ENCODE measurements at places on chromosomes 5 and 9. TPM values are rescaled to one million over a fixed set of nuclear protein-coding genes. Genes with fewer than 3 reads are reported as not detected.

Gene MEIKIN
- not detected for total RNA-seq

DNA sequence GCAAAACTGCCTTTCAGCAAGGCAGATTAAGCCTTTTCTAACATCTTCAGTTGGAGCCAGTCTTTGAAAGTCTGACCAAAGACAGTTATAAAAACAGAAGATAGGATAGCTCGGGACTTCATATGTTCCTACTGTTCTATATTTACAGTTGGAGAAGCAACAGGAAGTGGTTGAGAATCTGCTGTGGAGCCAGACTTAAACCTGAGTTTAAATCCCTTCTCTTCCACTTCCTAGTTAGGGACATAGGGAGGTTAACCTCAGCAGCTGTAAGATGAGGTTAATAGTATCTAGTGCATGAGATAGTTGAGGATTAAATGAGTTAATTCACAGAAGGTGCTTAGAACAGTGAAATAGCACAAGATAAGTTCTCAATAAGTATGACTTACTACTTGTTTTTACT is 84.5 kb upstream of the FREM1 start:
- H3K4me3 ChIP-seq = no peak overlapping the region
- H3K27ac ChIP-seq = no peak overlapping the region
- H3K36me3 ChIP-seq = no peaks in the 10 kb centered on the region
- H3K27me3 ChIP-seq = no peaks in the 10 kb centered on the region
- no peak for DNase-seq

DNA sequence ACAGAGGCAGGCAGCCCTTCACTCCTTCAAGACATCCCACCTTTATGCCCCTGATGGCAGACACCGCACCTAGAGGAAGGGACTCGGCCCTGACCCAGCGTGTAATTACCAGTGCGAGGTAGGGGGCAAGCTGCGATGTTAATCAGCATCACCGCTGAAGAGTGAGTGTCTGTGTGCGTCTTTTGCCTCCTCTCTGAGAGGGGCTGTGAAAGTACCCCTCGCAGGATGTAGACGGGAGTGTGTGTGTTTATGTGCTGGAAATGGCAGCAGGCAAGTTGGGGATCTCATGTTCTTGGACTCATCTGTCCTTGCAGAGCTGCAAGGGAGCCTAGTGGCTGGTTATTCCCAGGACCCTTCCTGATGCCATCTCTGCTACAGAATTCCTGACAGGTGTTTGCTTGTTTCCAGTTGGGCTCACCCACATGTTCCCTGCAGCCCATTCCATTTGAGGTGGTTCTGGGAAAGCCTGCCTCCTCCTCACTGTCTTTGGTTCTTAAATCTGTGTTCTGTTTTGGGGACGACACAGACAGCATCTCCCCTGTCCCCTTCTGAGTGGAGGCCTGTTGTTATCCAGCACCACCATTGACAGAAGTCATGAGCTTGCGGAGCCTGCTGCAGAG is 70.5 kb downstream of the ZNF618 start:
- no peaks in the 10 kb centered on the region for H3K27me3 ChIP-seq
- no peak for DNase-seq
- H3K4me1 ChIP-seq = no peaks in the 10 kb centered on the region
- no peak overlapping the region for H3K4me3 ChIP-seq
- H3K27ac ChIP-seq = no peak overlapping the region

Gene OLFML2A
- total RNA-seq = 21.8 TPM

GRCh38 chr5:40594811-40595210 is 84.9 kb upstream of the PTGER4 start:
- no peak overlapping the region for H3K27ac ChIP-seq
- DNase-seq = no peak
- no peak overlapping the region for H3K4me3 ChIP-seq
- H3K36me3 ChIP-seq = no peaks in the 10 kb centered on the region
- H3K4me1 ChIP-seq = no peaks in the 10 kb centered on the region

Gene TLR4
- 4.0 TPM for total RNA-seq

Measured in transverse colon (tissue), 4 donors.